CD4-positive, alpha-beta T cell treated with Interferon alpha-2 for 1 hour (primary cell): ENCODE measurements at places on chromosomes 5 and 9.

GRCh38 chr9:96556701-96557461, 62.8 kb downstream of the CDC14B start:
- no peak for DNase-seq

DNA sequence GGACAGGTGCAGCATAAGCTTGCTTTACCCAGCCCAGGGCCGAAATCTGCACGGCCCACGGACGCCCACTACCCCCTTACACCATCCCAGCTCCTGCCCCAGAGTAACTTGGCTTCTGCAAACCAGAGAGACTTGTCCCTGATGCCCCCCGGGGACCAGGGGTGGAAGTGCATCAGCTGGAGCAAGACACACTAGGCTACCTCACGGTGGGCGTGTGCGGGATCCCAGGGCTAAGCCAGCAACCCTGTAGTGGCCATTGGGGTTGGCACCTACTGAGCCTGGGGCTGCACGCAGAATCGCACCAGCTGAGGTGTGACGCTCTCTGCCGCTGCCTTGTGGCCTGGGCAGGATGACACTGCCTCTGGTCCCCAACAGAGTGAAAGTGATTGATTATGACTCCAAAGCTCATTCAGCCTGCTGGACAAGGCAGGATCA, 6.1 kb upstream of the ZNF79 start:
- peak; percentile 48 for DNase-seq

DNA sequence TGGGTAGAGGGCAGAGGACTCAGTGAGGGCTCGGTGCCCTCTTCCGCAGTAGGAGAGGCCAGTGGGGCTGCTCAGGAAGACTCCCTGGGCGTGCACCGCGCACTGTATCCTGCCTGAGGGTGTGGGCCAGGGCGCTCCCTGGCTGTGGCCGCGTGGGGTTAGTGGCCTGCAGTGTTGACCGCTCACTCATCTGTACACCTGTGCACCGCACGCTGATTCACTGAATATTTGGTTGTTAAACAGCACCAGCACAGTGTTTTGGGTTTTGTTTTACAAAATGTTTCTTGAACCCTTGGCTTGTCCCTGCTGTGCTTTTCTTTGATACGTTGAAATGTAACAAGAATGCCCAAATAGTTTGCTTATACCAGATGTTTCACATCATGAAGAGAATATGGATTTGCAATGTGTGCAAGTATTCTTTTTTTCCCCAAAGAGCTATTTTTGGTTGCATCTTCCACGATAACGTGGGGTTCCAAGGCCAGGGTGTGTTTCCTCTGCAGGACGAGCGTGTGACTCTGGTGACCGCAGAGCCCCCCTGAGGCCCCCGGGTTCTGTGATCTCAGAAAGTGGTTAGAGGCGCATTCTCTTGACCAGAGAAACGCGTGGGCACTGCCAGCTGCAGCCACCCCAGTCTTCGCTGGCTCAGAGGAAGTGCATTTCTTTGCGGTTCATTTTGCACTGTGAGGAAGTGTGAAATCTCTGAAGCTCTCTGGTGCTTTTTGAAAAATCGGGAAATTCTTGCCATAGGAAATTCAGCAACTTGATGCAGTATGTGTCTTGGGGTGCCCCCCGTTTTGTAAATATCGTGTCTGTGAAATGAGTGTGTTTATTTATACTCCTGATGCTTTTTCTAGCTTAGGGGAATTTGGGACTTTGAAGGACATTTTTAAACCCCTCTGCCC, 46.9 kb downstream of the AHRR start:
- no peak for DNase-seq

GRCh38 chr9:10112070-10112469, 500.7 kb downstream of the PTPRD start:
- no peak for DNase-seq

GRCh38 chr5:173573126-173573960, 43.1 kb downstream of the BOD1 start:
- DNase-seq: peak; percentile 33

DNA sequence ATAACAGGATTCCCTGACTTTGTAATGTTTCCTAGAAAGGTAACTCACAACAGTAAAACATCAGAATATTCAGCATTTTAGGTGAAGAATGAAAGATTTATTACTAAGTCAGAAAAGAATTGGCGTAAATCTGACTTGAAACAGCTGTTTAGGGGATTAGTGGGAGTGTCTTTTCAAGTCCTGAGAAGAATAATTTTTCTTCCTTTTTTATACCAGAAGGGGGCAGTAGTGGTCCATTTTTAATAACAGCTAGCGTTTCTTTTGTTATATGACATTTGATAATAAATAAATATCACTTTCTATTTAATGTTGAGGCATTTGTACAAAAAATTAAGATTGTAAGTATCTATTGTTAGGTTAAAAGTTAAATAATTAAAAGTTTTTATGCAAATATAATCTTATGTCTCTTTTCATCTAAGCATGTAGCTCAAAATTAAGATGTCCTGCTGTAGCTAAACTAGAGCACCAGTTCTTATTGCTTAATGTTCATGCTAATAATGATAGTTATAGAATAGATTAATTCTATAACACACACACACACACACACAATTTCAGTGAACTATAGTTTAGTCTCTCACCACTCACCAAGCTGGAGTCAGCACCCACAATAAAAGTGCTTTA, 258.7 kb upstream of the ARRDC3 start:
- no peak for DNase-seq

DNA sequence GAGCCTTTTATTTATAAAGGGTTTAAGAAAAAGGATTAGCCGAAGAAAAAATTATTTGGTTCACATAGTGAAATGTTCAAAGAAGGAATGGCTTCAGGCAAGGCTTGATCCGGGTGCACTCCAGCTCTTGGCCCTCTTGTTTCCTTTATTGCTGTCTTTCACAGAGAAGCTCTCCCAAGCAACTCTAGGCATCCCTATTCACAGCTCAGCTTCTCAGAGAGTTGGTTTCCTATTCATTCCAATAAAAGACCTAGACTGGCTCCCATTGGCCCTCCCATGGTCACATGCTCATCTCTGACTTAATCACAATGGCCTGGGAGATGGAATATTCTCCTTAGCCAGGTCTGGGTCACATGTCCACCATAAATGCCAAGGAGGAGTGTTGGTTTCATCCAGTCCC, 9.4 kb upstream of the FGFR4 start:
- DNase-seq: no peak

DNA sequence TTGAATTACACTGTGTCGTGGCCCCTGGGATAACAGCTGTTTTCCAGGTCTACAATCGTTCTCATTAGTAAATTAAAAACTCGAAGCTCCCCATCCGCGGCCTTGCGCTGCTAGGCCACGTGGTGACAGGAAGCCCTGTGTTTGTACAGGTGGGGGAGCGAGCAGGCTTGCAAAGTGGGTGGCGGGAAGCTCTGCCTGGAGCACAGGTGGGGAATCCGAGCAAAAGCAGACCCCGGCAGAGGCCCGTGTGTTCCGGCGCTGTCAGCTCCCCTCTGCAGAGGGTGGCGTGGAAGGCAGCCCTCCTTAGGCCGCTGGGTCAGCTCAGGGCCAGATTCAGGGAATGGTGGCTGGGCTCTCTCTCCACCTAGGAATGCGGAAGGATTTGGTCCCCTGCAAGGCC, 59.5 kb upstream of the ERCC6L2 start:
- DNase-seq: no peak

DNA sequence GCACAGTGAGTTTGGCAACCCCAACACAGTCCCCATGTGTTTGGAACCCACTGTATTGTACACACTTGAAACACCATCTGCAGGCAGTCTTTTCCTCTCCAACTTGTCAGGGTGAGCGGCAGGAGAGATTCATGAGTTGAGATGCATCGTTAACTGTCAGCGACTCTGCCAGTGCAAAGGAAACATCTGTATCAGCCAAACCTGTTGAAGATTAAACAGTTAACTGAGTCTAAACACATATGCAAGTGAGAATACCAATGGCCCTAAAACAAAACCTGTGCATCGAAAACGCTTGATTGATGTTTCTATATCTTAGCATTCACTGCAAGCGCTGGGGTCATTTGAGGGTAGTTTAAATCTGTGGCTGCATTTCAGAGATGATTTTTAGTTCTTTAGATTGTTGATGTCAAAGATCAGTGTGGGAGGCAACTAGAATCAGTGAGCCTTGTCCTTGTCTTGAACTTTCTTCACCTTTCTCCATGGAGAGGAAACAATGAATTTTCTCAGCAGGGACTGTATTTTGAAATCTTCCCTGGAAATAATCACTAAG, 41.3 kb upstream of the PAM start:
- no peak for DNase-seq

GRCh38 chr5:73301208-73301901, 128.4 kb downstream of the TMEM174 start:
- no peak for DNase-seq

GRCh38 chr9:113606510-113606909, 143.0 kb downstream of the RGS3 start:
- DNase-seq: no peak

DNA sequence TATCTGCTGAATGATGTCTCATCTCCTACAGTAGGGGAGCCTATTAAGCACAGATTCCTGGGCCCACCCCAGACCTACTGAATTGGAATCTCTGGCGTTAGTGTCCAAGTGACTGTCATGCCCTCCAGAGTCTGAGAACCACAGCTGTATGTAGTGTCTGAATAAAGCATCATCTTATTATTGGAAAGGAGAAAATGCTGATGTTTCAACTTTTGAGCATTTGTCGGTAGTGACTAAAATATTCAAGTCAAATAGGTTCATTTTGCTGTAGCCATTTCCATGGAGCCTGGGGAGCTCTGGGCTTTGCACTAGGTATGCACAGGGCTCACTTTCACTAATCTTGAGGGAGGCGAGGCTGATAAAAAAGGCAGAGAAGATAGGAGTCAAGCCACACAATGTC, 4.8 kb upstream of the PPARGC1B start:
- no peak for DNase-seq

GRCh38 chr5:139670369-139671095, 22.4 kb downstream of the CXXC5 start:
- DNase-seq: peak; percentile 27
